ENCODE measurements at places on chromosomes 3 and 15.

- no peak overlapping the region for H3K27ac ChIP-seq
- no peaks in the 10 kb centered on the region for H3K36me3 ChIP-seq
- H3K4me1 ChIP-seq: no peaks in the 10 kb centered on the region
These were observed 787.3 kb downstream of the EDEM1 start for GRCh38 chr3:5974630-5975322.

GRCh38 chr3:28948685-28949084 is 332.2 kb upstream of the RBMS3 start:
- DNase-seq: no peak
- H3K27me3 ChIP-seq: no peaks in the 10 kb centered on the region
- H3K4me3 ChIP-seq: no peak overlapping the region

DNA sequence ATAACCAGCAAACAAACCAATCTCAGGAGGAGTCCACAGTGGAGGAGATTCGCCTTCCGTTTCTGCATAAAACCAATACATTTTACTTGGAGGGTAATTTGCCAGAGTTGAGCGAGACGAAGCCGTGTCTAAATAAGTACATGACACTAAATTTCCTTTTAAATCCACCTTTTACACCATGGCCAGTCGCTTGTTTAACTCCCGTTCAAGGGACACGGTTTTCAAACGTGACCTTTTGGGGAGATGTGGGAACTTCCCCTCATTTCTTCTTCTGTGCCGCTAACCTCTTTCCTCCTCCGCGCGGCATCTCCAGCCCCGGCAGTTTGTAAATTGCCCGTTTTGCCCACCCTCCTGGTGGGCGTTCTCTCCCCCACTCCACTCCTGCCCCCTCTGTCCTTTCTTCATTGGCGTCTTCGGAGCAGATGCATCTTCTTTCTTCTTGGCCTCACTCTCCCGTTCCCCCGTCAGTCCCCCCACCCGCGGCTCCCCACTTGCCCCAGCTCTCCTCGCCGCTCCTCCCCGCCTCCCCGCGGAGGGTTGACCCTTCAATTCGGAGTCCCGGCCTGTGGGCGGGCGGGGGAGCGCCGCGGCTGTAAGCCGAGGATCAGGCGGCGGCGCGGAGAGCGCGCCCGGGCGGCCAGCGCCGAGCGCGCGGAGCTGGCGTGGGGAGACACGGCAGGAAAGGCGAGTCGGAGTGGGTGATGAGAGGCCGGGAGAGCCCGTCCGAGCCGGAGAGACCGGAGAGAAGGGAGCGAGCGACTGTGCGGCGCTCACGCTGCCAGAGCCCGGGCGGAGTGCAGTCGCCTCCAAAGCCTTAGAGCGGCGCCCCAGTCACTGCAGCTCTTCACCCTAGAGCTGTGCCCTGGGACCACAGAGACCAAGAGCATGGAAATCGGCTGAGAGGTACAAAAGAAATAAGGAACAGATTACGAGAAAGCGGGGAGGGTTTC is at the start of gene NLGN1:
TSS of gene NLGN1 (plus strand) at position 584 of the 950 bp plus-strand sequence.
- H3K27me3 ChIP-seq: no peaks in the 10 kb centered on the region
- peak; percentile 76 for DNase-seq
- H3K36me3 ChIP-seq: no peaks in the 10 kb centered on the region
- H3K4me1 ChIP-seq: no peaks in the 10 kb centered on the region
- peak within 1 kb of the TSS; percentile 71 for H3K4me3 ChIP-seq
- peak within 1 kb of the TSS; percentile 42 for H3K27ac ChIP-seq

GRCh38 chr3:168330983-168331382 is 235.3 kb upstream of the GOLIM4 start:
- DNase-seq: no peak
- H3K36me3 ChIP-seq: no peaks in the 10 kb centered on the region
- H3K4me1 ChIP-seq: no peaks in the 10 kb centered on the region
- no peaks in the 10 kb centered on the region for H3K27me3 ChIP-seq
- no peak overlapping the region for H3K4me3 ChIP-seq

DNA sequence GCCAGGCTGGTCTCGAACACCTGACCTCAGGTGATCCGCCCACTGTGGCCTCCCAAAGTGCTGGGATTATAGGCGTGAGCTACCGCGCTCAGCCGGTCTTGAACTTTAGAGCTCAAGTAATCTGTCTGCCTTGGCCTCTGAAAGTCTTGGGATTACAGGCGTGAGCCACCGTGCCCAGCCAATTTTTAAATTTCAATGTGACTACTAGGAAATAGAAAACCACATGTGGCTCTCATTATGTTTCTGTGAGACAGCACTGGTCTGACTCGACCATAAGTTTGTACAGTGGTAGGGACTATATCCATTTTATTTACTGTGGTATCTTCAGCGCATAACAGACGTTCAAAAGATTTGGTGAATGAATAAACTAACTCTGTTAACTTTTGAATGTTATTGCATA is 9.1 kb downstream of the ZFAND6 start:
- H3K36me3 ChIP-seq: no peaks in the 10 kb centered on the region
- H3K27me3 ChIP-seq: no peaks in the 10 kb centered on the region
- no peak overlapping the region for H3K27ac ChIP-seq
- no peak overlapping the region for H3K4me3 ChIP-seq

DNA sequence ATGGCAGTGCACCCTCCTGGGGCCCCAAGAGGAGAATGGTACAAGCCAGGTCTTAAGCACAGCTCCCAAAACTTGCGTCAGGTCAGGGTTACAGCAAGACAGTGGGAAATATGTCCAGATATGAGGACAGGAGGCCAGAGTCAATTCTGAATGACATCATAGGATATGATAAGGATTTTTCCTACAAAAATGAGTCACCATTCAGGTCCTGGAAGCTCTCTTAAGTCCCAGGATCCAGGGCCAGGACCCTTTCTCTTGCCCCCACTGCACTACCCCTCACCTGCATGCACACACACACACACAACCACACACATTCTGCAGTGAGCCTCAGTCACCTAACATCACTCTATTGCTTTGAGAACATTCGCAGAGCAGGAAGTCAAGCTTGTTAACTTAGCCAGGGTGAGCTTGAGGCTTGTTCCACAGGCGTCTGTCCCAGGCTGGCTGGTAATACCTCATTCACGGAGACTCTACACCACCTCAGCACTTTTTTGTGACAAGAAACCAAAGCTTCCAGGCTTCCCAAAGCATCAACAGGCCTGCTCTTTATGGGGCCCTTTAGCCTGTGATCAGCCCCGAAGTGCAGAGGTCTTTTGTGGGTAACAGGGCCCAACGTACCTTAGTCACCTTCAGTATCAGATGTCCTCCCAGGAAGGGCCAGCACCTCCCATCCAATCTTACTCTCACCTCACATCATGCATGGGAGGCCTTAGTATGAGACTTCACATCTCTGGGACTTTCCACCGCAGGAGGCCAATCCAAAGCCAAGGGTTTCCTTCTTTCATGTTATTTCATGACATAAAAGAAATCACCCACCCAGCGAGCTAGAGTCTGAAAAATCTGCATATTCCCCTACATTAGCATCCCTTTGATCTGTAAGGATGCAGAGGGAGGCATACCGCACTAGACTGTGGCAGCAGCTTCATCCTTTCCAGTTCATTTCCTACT is 74.0 kb upstream of the LIPC start:
- no peaks in the 10 kb centered on the region for H3K27me3 ChIP-seq
- no peak overlapping the region for H3K4me3 ChIP-seq
- no peaks in the 10 kb centered on the region for H3K36me3 ChIP-seq
- DNase-seq: no peak
- H3K27ac ChIP-seq: no peak overlapping the region
- no peaks in the 10 kb centered on the region for H3K4me1 ChIP-seq

GRCh38 chr3:73056014-73056844 is 5.2 kb upstream of the EBLN2 start:
- H3K36me3 ChIP-seq: no peaks in the 10 kb centered on the region
- no peak overlapping the region for H3K27ac ChIP-seq
- no peak for DNase-seq
- no peaks in the 10 kb centered on the region for H3K27me3 ChIP-seq

DNA sequence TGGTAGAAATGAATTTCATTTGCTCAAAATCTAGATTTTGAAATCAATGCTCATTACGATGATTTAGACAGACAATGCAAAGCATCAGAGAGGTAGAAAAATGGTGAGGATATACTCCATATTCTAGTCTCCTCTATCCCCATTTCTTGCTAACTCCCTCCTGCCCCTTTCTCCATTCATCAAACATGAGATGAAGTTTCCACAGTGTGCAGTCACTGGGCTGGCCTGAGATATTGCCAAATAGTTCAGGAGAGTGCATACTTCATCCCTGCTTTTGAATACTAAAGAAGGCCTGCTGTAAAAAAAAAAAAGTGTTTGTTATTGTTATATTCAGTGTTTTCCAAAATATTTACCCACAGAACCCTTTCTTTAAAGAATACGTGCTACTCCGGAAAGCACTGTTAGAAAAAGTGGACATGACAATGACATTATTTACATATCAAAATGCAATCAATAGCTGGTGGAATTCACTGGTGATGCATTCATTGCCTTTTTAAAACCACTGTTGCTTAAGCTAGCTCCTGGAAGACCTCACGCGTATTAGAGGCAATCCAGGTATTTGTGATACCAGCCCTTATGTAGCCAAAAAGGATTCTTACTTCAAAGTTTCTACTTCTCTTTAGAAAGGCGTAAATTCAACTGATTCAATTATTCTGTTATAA is 247.6 kb upstream of the SOX2 start:
- no peak overlapping the region for H3K27ac ChIP-seq
- DNase-seq: no peak
- H3K27me3 ChIP-seq: no peaks in the 10 kb centered on the region
- no peaks in the 10 kb centered on the region for H3K4me1 ChIP-seq
- H3K36me3 ChIP-seq: no peaks in the 10 kb centered on the region

- H3K27me3 ChIP-seq: no peaks in the 10 kb centered on the region
- H3K4me3 ChIP-seq: no peak overlapping the region
- no peaks in the 10 kb centered on the region for H3K36me3 ChIP-seq
- H3K4me1 ChIP-seq: no peaks in the 10 kb centered on the region
- no peak for DNase-seq
- H3K27ac ChIP-seq: no peak overlapping the region
These were observed 41.9 kb downstream of the CACNA1D start for GRCh38 chr3:53536282-53536681.

DNA sequence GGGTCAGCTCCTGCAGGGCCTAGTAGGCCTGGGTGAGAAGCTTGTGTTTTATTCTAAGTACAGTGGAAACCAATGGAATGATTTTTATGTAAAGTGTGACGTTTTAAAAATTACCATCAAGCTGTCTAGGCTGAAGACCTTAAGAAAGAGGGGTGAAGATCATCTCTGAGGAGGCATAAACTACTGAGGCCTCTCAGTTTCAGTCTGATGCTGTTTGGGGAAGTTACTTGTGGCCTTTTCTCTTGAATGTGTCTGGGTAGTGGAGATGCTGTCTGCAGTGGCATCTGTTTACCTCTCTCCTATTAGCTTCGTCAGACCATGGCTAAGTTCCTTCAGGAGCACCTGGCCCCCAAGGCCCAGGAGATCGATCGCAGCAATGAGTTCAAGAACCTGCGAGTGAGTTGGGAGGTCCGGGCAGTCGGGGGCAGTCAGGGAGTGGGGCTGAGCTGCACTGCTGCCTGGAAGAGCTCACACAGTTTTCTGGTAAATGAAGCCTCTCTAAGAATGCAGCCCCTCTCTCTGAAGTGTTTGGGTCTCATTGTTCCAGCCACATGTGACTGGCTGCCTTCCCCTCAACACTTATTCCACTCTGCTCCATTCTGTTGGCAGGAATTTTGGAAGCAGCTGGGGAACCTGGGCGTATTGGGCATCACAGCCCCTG is 1.9 kb downstream of the IVD start:
- H3K27ac ChIP-seq: no peak overlapping the region
- H3K4me1 ChIP-seq: peaks cover 7% of the 10 kb centered on the region
- H3K36me3 ChIP-seq: peaks cover 11% of the 10 kb centered on the region
- no peaks in the 10 kb centered on the region for H3K27me3 ChIP-seq
- no peak overlapping the region for H3K4me3 ChIP-seq

GRCh38 chr15:78928616-78929093 is 16.2 kb downstream of the CTSH start:
- no peaks in the 10 kb centered on the region for H3K4me1 ChIP-seq
- H3K36me3 ChIP-seq: peaks cover 14% of the 10 kb centered on the region
- no peak overlapping the region for H3K27ac ChIP-seq
- no peak for DNase-seq
- H3K27me3 ChIP-seq: no peaks in the 10 kb centered on the region
- no peak overlapping the region for H3K4me3 ChIP-seq

GRCh38 chr15:83413054-83413719 is 34.0 kb upstream of the SH3GL3 start:
- no peaks in the 10 kb centered on the region for H3K27me3 ChIP-seq
- H3K4me3 ChIP-seq: no peak overlapping the region
- no peaks in the 10 kb centered on the region for H3K36me3 ChIP-seq
- DNase-seq: no peak
- H3K4me1 ChIP-seq: no peaks in the 10 kb centered on the region

DNA sequence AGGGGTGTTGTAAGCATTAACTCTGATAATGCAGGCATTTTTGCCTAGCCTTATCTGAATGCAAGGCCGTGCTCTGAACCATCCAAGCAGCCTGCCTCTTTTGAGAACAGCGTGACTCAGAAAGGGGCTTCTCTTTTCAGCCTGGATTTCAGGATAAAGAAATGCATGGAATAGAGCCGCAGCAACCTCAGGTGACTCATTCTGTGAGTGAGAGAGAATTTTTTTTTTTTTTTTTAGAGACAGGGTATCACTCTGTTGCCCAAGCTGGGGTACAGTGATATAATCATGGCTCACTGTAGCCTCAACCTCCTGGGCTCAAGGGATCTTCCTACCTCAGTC is 20.6 kb upstream of the PDE8A start:
- no peak overlapping the region for H3K4me3 ChIP-seq
- no peaks in the 10 kb centered on the region for H3K4me1 ChIP-seq
- no peaks in the 10 kb centered on the region for H3K36me3 ChIP-seq
- no peaks in the 10 kb centered on the region for H3K27me3 ChIP-seq
- no peak overlapping the region for H3K27ac ChIP-seq

DNA sequence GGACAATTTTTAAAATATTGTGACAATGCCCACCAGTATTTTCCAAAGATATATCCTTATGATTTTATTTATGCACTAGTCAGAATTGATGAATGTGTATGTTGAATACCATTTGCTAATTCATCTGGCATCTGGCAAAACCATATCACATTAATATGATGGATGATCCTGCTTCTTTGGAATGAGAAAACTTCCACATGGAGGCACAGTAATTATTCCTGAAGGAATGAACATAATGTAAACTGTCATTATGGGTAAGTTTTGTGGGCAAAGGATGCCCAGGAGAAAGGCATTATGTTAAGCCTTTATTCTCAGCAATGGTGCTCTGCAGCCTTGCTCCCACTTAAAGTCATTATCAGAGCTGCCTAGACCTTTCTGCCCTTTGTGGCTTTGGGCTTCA is 113.0 kb upstream of the MME start:
- no peaks in the 10 kb centered on the region for H3K4me1 ChIP-seq
- DNase-seq: no peak
- H3K36me3 ChIP-seq: no peaks in the 10 kb centered on the region
- H3K27ac ChIP-seq: no peak overlapping the region
- no peaks in the 10 kb centered on the region for H3K27me3 ChIP-seq
- H3K4me3 ChIP-seq: no peak overlapping the region

DNA sequence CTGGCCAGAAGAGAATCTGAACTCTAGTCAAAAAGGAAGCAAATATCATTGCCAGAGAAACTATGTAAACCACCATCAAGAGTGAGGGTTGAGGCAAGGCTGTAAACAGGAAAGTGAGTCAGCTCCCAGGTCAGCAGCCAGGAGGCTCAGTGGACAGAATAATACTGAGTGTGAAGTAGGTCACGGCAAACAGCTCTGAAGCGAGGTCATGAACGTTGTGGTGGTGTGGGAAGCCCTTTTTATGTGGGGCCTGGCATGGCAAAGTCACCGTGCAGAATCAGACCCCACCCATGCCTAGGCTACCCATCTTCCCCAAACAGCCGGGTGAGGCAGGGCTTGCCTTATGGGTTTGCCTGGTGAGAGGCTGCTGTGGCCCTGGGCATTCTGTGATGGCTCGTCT is 43.9 kb downstream of the THBS1 start:
- peak; percentile 33 for DNase-seq
- peaks cover 6% of the 10 kb centered on the region for H3K4me1 ChIP-seq
- H3K4me3 ChIP-seq: no peak overlapping the region
- H3K36me3 ChIP-seq: no peaks in the 10 kb centered on the region
